ENCODE measurements at places on chromosomes 12 and 14.

- no peak for DNase-seq
Measured at GRCh38 chr12:62196146-62196545, 64.1 kb upstream of the USP15 start.

DNA sequence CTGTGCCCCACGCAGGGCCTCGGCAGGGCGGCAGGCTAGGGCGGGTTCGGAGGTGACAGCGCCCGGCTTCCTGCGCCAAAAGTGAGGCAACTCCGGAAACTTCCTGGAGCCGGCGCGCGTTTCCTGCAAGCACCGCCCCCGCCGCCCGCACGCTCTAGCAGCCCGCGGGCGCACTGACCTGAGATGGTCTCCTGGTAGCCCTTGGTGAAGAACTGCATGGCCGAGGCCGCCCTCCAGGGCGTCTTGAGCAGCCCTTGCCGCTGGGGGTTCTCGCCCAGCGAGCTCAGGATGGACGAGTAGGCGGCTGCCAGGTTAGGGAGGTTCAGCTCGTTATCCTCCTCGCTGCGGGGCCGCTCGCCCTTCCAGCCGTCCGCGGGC, 494 bp downstream of the GCH1 start:
- peak; percentile 40 for DNase-seq

DNA sequence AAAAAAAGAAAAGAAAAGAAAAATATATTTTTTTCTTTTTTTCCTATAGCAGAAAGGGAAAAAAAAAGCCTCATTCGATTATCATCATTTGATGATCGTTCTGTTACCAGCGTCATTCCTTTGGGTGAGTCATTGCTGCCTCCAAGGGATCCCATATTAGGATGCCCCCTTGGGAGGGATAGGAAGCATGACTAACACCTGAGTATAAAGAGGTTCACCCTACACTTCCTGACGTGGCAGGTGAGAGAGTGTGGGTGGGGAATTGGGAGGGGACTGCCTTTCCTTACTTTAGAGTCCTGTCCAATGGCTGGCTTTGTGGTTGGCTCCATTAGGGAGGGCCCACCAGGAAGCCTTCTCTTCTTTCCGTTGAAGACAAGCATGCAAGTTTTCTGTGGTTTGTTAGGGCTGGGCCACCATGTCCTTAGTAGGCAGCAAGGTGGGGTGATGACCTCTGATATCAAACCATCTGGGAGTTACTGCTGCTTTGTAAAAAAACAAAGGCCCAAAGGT, 56.1 kb upstream of the FUT8 start:
- DNase-seq: peak; percentile 43

DNA sequence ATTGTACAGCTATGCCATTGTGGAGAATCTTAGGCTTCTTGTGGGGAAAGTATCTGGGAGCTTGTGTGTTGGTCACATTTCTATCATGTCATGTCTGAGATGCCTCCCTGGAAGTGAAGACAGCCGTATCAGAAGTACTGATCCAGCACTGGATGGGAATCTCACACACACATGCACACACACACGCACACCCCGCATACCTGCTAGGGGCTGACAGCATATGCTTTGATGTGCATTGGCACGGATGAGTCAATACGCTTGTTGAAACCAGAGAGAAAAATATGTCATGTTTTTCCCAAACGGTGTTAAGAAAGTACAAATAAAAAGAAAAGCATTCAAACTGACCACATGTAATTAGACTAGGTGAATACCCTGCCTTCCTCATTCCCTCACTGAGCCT, 260.8 kb downstream of the KTN1 start:
- DNase-seq: no peak

DNA sequence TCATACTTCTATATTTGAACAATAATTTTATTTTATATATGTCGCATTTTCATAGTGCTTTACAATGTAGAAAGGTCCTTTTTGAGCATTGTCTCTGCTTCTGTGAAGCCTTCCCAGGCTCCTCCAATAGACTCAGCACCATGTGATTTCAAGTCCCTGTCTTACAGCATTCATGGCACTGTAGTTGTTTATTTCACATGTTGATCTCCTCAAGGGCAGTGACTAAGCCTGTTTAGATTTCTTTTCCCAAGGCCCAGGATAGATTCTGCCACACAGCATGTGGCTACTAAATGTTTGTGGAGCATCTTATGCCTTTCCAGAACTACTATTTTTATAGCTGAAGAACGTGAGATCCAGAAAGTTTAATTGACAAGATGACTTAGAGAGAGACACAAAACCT, 391.7 kb downstream of the TMEM117 start:
- no peak for DNase-seq

- DNase-seq: no peak
Measured at GRCh38 chr12:119843100-119843499, 34.0 kb downstream of the CIT start.

DNA sequence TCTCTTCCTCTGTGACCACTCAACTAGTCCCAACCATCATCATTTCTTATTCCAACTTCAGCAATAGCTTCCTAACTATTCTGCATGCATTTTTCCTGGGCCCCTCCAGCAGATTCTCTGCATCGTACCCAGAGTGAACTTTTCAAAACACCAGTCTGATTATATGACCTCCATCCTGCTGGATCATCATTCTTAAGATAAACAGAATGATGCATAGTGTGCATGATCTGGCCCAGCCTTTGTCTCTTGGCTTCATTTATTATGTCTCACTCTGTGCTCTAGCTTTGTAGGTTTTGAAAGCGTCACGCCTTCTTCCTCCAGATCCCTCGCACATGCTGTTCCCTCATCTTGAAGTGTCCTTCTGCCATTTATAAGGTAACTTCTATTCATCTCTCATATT, 46.3 kb upstream of the SLC38A4 start:
- DNase-seq: no peak

DNA sequence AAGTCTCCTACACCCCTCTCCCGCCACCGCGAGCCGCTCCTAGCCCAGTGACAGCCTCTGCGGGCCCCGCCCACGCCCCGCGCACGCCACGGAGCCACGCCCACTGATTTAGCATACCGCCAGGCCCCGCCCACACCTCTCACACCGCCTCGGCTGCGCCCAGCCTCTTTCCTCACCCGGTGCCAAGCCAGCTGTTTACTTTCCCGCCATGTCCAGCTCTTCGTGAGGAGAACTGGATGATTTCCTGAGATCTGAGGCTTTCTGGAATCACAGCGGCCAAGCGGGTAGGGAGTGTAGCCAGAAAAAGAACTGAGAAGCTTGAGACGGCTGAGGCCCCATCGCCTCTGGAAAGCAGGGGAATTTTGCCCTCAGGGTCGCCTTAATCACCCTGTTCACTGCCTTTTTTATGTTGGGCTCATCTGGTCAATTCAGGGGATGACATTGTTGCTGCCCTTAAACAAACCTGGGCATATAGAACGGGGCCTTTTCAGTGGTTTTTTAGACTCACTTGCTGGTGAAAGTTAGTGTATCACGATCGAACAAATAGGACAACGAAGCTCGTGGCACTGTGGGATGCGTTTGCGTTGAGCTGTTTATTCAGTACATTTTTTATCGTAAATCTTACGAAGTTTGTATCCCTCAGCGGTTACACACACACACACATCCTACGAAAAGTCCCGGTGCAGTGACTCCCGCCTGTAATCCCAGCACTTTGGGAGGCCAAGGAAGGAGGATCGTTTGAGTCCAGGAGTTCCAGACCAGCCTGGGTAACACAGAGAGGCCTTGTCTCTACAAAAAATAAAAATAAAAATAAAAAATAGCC, at the start of gene RNF212B:
Gene RNF212B (plus strand): TSS at position 165 of the 823 bp plus-strand sequence. CDS start 2,410 bp downstream, outside the sequence.
- DNase-seq: peak; percentile 77

GRCh38 chr14:105267820-105268548, 19.7 kb downstream of the BTBD6 start:
- no peak for DNase-seq

- peak; percentile 63 for DNase-seq
Measured at GRCh38 chr14:60184146-60184904, 19.1 kb upstream of the DHRS7 start.

DNA sequence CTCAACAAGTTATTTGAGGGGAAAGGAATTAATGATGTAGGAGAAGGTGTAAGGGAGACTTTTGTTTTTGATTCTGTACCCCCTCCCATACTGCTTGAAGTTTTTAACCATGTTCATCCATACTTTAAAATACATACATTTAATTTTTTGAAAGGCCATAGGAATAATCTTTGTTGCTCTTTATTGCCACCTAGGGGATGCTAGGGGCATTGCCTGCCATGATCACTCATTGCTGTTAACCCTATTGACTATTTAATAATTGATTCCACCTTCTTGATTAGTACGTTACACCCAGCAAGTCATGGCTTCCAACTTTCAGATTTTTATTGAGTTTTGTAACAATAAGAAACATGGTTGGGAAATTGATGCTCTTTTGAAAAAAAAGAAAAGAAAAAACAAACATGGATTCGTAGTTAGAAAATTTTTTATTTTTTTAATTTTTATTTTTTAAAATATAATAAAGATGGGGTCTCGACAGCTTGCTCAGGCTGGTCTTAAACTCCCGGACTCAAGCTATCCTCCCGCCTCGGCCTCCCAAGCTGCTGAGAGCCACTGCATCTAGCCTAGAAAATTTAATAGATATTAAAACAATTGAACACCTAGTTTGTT, 8.5 kb upstream of the PRKAB1 start:
- peak; percentile 54 for DNase-seq

GRCh38 chr12:49627752-49628360, 4.5 kb downstream of the PRPF40B start:
- DNase-seq: peak; percentile 66

GRCh38 chr14:34046799-34047520, 96.1 kb upstream of the EGLN3 start:
- DNase-seq: no peak

GRCh38 chr14:69008421-69008884, 29.4 kb upstream of the ACTN1 start:
- no peak for DNase-seq

GRCh38 chr14:25150934-25151790, 101.2 kb upstream of the STXBP6 start:
- peak; percentile 50 for DNase-seq

DNA sequence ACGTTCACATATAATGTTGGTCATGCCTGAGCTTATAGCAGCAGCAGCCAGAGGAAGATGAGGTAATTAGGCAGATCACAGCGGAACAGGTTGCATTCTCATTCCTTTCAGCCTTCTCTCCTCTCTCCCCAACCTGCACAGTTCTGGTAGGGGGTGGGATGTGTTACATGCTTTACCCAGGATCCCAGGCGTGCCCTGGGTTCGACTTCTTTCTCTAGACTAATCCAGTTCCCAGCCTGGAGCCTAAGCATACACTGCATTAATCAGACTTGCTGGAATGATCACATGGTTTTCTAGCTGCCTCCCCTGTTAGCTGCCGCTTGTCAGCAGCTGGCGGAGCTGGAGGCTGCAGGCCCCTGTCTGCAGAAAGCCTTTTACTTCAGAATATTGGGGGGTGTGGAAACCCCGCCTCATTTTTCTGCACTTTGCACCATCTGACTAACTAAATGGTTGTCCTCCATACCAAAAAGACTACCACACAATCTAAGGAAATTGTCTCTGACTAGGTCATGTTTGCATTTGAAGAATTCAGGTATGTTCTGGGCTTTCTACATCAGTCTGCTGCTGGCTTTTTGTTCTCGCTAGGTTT, 46.0 kb upstream of the EVL start:
- DNase-seq: no peak

- no peak for DNase-seq
Measured at GRCh38 chr12:19440916-19441315, 1.6 kb downstream of the AEBP2 start.

DNA sequence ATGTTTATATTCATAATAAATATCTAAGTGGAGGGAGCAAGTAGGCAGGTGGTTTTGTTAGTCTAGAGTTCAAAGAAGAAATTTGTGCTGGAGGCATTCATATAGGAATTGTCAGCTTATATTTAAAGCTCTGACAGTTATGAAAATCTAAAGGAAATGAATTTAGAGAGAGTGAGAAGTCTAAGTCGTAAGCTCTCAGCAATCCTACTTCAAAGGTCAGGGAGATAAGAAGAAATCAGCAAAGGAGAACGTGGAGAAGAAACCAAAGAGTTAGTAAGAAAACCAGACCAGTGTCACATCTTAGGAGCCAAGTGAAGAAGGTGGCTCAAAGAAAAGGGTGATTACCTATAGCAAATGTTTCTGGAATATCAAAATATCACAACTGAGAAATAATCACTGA, 241.8 kb downstream of the FSCB start:
- DNase-seq: no peak

- DNase-seq: no peak
Measured at GRCh38 chr14:100067971-100068959, 3.0 kb downstream of the EVL start.

GRCh38 chr14:96167224-96168148, 37.2 kb upstream of the BDKRB2 start:
- no peak for DNase-seq

GRCh38 chr14:57974896-57975295, 109.0 kb upstream of the SLC35F4 start:
- DNase-seq: no peak

Data from ACHN (cell line).